ENCODE measurements at places on chromosomes 12 and 14.

- no peak for DNase-seq
- peak within 1 kb of the TSS; percentile 45 for H3K27ac ChIP-seq
- H3K4me1 ChIP-seq: peaks cover 6% of the 10 kb centered on the region
- peaks cover 2% of the 10 kb centered on the region for H3K36me3 ChIP-seq
- peak within 1 kb of the TSS; percentile 61 for H3K4me3 ChIP-seq
- H3K27me3 ChIP-seq: peaks cover 78% of the 10 kb centered on the region
Measured at GRCh38 chr14:37594971-37595808, at the start of the genes FOXA1 and TTC6. Gene FOXA1 (minus strand): TSS chr14:37595249. CDS start chr14:37594972, 277 bp downstream. Gene TTC6 (plus strand): TSS chr14:37595629. CDS start chr14:37622065, 26,436 bp downstream.

GRCh38 chr14:36773558-36773957, 111.9 kb downstream of the PAX9 start:
- H3K4me3 ChIP-seq: no peak overlapping the region
- DNase-seq: no peak
- no peaks in the 10 kb centered on the region for H3K27me3 ChIP-seq
- no peaks in the 10 kb centered on the region for H3K4me1 ChIP-seq

GRCh38 chr14:59997966-59998365, 78.0 kb downstream of the LRRC9 start:
- no peaks in the 10 kb centered on the region for H3K4me1 ChIP-seq
- no peak overlapping the region for H3K4me3 ChIP-seq
- no peaks in the 10 kb centered on the region for H3K27me3 ChIP-seq

DNA sequence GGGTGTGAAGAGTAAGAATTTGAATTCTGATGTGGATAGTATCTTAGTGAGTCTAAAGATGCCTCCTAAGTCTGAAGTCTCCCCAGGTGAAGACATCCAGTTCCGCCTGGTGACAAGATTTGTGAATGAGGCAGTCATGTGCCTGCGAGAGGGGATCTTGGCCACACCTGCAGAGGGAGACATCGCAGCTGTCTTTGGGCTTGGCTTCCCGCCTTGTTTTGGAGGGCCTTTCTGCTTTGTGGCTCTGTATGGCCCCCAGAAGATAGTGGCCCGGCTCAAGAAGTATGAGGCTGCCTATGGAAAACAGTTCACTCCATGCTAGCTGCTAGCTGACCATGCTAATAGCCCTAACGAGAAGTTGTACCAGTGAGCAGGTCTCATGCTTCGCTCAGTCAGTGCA, 24.6 kb upstream of the AICDA start:
- H3K27me3 ChIP-seq: peaks cover 34% of the 10 kb centered on the region
- H3K36me3 ChIP-seq: no peaks in the 10 kb centered on the region
- H3K4me1 ChIP-seq: no peaks in the 10 kb centered on the region
- DNase-seq: no peak
- no peak overlapping the region for H3K4me3 ChIP-seq

DNA sequence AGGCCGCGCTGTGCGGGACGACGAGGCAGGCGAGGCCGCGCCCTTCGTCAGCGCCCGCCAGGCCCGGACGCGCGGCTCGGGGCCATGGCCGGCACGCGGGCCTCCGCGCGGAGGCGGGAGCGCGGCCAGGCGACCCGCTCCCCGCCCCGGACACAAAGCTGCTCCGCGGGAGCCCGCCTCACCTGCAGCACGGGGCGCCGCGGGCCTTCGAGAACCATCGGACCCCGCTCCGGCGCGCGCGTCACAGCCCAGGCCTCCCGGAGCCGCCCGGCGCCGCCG, 342 bp downstream of the DICER1 start:
- DNase-seq: no peak
- H3K4me1 ChIP-seq: peaks cover 29% of the 10 kb centered on the region
- no peaks in the 10 kb centered on the region for H3K27me3 ChIP-seq
- peaks cover 16% of the 10 kb centered on the region for H3K36me3 ChIP-seq
- H3K4me3 ChIP-seq: no peak overlapping the region
- peak overlapping the region; percentile 99 for H3K27ac ChIP-seq

DNA sequence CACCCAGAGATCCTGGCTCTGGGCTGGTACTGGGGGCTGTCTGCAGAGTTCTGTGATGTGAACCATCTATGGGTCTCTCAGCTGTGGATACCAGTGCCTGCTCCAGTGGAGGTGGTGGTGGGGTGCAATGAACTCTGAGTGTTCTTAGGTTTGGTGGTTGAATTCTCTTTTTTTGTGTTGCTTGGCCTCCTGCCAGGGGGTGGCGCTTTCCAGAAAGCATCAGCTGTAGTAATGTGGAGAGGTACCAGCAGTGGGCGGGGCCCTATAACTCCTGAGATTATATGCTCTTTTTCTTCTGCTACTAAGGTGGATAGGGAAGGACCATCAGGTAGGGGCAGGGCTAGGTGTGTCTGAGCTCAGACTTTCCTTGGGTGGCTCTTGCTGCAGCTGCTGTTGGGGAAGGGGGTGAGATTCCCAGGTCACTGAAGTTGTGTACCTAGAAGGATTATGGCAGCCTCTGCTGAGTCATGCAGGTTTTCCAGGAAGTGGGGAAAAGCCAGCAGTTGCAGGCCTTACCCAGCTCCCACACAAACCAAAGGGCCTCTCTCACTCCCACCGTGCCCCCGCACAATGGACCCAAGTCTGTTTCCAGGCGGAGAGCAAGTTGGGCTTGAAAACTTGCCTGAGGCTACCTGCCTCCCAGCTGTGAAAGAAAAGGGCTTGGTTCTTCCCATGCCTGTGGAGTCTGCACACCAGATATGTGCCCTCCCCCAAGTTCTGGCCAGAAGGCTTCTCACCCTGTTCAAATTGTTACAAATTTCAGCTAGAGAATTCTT, 18.6 kb downstream of the CCER1 start:
- H3K27ac ChIP-seq: no peak overlapping the region
- no peak overlapping the region for H3K4me3 ChIP-seq
- no peak for DNase-seq

DNA sequence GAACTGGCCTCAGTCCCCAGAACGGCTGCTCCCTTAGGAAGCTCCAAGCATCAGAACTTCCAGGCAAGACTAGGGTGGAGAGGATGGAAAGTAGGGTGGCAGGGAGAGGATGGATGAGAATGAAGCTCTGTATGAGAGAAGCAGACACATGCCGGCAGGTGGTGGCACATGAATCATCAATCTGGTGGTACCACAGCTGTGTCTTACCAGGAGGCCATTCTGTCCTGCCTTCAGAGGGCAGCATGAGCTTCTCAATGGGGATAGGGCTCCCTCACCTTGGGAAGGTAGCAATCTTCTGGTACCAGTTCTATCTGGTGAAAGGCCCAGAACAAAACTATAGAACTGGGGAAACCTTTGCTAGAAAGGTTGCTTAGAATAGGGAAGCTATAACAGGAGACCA, 55.4 kb upstream of the PYGL start:
- H3K4me3 ChIP-seq: no peak overlapping the region
- peaks cover 7% of the 10 kb centered on the region for H3K27me3 ChIP-seq
- no peaks in the 10 kb centered on the region for H3K4me1 ChIP-seq
- DNase-seq: no peak

GRCh38 chr12:23525450-23526072, 423.9 kb downstream of the SOX5 start:
- no peaks in the 10 kb centered on the region for H3K4me1 ChIP-seq
- H3K36me3 ChIP-seq: no peaks in the 10 kb centered on the region
- no peaks in the 10 kb centered on the region for H3K27me3 ChIP-seq

DNA sequence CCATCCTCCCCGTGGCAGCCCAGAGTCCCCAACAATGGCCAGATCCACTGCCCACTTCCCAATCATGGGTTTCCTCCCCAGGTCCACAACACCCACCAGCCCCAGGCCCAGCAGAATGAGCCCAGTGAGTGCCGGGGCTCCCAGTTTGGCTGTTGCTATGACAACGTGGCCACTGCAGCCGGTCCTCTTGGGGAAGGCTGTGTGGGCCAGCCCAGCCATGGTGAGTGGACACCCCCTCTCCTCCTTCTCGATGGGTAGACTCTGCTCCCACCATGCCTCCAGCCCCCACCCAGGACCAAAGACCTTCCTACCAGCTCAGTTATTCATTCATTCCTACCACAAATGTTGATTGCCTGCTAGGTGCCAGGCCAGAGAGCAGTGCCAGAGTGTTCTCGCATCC, 23.8 kb downstream of the PAPLN start:
- no peak overlapping the region for H3K4me3 ChIP-seq
- H3K4me1 ChIP-seq: no peaks in the 10 kb centered on the region
- no peaks in the 10 kb centered on the region for H3K27me3 ChIP-seq
- H3K27ac ChIP-seq: no peak overlapping the region
- H3K36me3 ChIP-seq: no peaks in the 10 kb centered on the region
- DNase-seq: no peak

GRCh38 chr12:92876496-92876895, 52.6 kb downstream of the EEA1 start:
- H3K27ac ChIP-seq: no peak overlapping the region
- H3K27me3 ChIP-seq: no peaks in the 10 kb centered on the region
- H3K4me3 ChIP-seq: no peak overlapping the region
- H3K36me3 ChIP-seq: peaks cover 16% of the 10 kb centered on the region
- no peak for DNase-seq
- peaks cover 9% of the 10 kb centered on the region for H3K4me1 ChIP-seq

DNA sequence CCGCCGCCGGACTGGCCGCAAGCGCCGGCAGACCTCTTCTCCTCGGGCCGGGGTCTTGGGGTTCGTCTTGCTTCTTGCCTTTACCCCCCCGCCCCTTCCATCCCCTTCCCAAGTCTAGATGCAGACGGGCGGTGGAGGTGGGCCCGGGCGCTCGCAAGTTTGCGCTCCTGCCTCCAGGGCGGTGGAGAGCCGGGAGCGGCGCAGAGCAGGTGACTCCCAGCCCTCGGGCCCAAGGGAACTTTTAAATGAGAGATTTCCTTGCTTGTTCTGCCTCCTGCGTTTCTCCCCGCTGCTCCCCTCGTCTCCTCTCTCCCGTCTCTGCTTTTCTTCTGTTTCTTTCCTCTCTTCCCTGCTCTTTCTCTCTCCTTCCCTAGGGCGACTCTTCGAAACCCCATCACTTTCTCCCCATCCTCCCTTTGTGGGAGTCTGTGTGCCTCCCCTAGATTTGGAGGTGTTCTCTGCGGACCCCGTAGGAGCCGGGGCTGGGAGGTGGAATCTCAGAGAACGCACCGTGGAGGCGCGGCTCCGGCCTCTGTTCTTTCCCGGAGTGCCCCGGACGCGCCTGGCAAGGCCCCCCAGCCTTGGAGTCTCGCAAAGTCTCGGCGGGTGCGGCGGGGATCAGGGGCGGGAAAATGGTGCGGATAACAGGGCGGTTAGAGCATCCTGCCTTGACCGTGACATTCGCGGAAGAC, 114.7 kb upstream of the MYL2 start:
- H3K4me3 ChIP-seq: peak overlapping the region; percentile 56
- peaks cover 5% of the 10 kb centered on the region for H3K4me1 ChIP-seq
- H3K27me3 ChIP-seq: peaks cover 73% of the 10 kb centered on the region
- H3K27ac ChIP-seq: no peak overlapping the region
- no peak for DNase-seq
- H3K36me3 ChIP-seq: no peaks in the 10 kb centered on the region

DNA sequence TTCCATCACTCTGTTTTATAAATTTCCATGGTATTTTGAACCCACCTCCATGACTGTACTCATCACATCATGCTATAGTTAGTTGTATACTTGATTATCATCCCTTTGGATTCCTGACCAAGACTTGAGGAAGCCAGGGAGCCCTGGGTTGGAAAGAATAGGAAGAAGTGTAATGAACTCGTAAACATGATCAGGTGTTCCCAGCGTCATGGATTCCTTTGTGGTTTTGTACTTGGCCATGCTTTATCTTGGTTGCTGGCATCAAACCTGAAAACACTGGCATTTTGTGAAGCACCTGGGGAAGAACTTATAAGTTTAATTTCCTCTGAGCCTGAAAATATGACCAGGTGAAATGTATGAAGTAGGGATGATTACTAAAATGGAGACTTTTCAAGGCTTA, 76.4 kb downstream of the CHST11 start:
- H3K27me3 ChIP-seq: no peaks in the 10 kb centered on the region
- peaks cover 52% of the 10 kb centered on the region for H3K4me1 ChIP-seq
- H3K36me3 ChIP-seq: peaks cover 56% of the 10 kb centered on the region
- H3K4me3 ChIP-seq: no peak overlapping the region

DNA sequence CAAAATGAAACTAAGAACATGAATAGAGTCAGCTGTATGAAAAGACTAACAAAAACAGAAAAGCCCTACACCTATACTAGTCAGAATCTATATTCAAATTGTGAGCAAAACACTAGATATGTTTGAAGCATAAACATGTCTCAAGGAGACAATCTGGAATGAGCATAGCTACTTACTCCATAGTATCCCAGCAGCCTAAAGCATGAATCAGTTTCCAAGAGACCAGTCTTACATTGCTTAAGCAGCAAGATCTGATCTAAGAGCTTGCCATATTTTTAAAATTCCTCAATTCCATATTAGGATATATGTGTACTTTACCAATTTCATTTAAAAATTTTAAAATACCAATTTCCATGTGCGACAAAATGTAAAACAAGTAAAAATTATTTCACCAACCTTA, 7.7 kb downstream of the CAPS2 start:
- no peaks in the 10 kb centered on the region for H3K36me3 ChIP-seq
- no peaks in the 10 kb centered on the region for H3K4me1 ChIP-seq
- H3K4me3 ChIP-seq: no peak overlapping the region

DNA sequence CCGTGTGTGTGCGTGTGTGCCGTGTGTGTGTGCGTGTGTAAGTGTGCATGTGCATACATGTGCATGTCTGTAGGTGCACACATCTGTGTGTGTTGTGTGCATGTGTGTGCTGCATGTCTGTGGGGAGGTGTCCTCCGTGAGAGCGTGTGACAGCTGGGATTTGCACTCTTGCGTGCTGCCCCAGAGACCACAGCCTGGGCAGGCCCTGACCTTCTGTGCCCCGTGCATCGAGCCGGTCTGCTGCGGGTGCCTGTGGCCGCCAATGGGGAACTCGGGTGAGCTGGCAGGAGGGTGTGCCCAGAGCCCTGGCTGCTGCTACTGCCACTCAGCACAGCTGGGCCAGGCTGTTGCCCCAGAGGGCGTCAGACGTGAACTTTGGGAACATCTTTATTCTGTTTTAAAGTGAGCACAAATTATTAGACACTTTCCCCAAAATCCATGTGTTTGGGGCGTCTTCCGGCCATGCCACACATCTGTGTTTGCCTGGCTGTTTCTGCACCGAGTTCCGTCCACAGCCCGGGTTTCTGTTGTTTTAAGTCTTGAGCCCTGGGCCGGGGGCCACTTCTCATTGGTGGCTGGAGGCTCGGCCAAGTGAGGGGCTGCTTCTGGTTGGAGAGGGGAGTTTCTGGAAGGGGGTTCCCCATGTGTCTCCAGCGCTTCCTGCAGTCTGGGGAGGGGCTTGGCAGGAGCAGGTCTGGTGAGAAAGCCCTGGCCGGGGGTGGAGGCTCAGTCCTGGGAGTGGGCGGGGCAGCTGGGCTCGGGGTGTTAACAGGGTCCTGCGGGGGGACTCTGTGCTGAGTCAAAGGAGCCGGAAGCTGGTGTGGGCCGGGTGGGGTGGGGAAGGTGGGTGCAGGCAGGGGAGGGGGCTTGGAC, 7.6 kb downstream of the CEP170B start:
- H3K36me3 ChIP-seq: no peaks in the 10 kb centered on the region
- H3K4me3 ChIP-seq: no peak overlapping the region
- no peaks in the 10 kb centered on the region for H3K4me1 ChIP-seq
- H3K27me3 ChIP-seq: no peaks in the 10 kb centered on the region

Measured in T-helper 2 cell treated with Interferon-gamma antibody and Interleukin-4, amounts not matched to agents 5 μg/mL and 100 μg/mL, for 36 hours (primary cell).